ENCODE measurements at places on chromosomes 5 and 9. TPM values are rescaled to one million over a fixed set of nuclear protein-coding genes. Genes with fewer than 3 reads are reported as not detected.

The C1QTNF2 gene
- 1.1 TPM for polyA plus RNA-seq

GRCh38 chr9:36995927-36996705, 38.0 kb downstream of the PAX5 start:
- peak; percentile 49 for DNase-seq

The TMEM215 gene
- polyA plus RNA-seq: not detected

The ENC1 gene
- 10.2 TPM for polyA plus RNA-seq

DNA sequence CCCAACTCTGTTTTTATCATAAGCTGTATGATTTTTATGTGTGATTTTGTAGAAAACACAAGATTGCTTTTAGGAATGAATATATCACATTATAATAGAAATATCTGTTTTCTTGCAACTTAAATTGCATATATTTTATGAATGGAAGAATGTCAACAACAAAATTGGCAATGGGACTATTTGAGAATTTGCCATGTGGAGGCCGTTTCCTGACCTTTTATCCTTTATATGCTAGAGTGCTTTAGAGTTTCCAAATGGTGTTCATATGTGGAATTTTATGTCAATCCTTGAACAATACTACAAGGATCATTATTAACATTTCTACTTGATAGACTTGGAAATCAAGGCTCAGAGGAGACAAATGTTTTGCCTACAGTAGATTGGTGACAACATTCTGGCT, 34.2 kb downstream of the ITGA1 start:
- peak; percentile 73 for DNase-seq

GRCh38 chr9:126503333-126504085, 110.2 kb upstream of the LMX1B start:
- no peak for DNase-seq

The SPINK6 gene
- 0.25 TPM for polyA plus RNA-seq

DNA sequence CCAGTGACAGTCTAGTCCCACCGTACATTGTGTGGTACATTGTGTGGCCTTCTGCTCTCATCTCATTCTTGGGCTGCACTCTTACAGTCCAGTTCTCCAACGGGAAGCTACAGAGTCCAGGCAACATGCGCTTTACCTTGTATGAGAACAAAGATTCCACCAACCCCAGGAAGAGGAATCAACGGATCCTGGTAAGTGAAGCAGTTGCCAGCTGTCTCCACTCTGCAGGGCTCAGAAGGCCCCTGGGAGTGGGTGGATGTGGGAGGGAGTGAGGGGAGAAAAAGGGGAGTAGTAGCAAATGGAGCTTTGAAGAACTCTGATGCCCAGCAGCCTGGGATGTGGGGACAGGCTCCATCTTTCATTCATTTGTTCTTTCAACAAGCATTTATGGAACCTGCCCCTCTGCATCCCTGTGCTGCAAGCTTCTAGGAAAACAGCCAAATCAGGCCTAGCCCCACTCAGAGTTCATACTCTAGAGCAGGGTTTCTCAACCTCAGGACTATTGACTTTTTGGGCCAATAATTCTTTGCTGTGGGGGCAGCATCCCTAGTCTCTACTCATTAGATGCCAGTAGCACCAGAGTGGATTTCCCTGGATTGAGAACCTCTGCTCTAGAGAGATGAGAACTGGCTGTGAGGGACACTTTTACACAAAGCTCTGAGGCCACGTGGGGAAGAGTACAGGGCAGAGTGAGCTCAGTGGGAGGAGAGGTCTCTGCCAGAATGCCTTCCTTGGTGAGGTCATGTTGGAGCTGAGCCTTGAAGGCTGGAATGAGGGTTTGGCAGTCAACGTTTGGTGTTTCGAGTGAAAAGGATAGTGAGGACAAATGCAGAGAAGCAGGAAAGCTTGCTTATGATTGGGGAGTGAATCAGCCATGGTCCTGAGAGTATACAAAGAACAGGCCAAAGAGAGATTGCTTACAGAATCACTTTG, 1.1 kb downstream of the POLR1E start:
- DNase-seq: peak; percentile 26

The SAXO1 gene
- polyA plus RNA-seq: 0.02 TPM

The FBP2 gene
- not detected for polyA plus RNA-seq

The LHX2 gene
- 0.07 TPM for polyA plus RNA-seq

- no peak for DNase-seq
Observed at GRCh38 chr9:130205912-130206311, 33.7 kb downstream of the NCS1 start.

- DNase-seq: no peak
Observed at GRCh38 chr9:18360005-18360404, 113.9 kb upstream of the ADAMTSL1 start.

DNA sequence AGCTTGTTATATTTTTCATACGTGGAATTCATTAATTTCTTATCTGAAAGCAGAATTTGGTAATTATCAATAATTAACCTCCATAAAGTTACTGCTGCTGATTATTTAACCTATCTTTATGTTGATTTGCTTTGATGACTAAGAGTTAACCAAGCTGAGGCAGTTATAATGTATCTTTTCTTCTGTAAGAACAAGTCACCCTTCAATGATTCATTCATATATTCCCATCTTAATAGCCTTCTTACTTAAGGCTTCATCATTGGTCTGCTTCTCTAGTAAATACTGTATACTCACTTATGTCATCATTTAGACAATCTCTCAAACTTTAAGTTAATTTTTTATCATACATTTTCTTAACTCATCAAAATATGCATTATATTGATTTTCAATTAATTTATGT, 592.2 kb downstream of the ANXA1 start:
- DNase-seq: no peak

The SLC27A6 gene
- polyA plus RNA-seq: 0.06 TPM

The RNF14 gene
- polyA plus RNA-seq: 36.9 TPM

The TRAF1 gene
- 23.1 TPM for polyA plus RNA-seq

DNA sequence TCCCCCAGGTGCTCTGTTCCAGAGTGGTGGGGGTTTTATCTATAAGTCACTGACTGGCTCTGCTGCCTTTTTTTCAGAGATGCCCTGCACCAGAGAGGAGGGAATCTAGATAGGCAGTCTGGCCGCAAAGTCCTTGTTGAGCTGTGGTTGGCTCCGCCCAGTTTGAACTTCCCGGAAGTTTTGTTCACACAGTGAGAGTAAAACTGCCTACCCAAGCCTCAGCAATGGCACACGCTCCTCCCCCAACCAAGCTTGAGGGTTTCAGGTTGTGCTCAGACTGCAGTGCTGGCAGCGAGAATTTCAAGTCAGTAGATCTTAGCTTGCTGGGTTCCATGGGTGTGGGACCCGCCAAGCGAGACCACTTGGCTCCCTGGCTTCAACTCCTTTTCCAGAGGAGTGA, 1428.6 kb downstream of the MAT2B start:
- DNase-seq: no peak

GRCh38 chr5:95382801-95383200, 8.4 kb upstream of the FAM81B start:
- no peak for DNase-seq

The SLC46A2 gene
- 11.6 TPM for polyA plus RNA-seq

DNA sequence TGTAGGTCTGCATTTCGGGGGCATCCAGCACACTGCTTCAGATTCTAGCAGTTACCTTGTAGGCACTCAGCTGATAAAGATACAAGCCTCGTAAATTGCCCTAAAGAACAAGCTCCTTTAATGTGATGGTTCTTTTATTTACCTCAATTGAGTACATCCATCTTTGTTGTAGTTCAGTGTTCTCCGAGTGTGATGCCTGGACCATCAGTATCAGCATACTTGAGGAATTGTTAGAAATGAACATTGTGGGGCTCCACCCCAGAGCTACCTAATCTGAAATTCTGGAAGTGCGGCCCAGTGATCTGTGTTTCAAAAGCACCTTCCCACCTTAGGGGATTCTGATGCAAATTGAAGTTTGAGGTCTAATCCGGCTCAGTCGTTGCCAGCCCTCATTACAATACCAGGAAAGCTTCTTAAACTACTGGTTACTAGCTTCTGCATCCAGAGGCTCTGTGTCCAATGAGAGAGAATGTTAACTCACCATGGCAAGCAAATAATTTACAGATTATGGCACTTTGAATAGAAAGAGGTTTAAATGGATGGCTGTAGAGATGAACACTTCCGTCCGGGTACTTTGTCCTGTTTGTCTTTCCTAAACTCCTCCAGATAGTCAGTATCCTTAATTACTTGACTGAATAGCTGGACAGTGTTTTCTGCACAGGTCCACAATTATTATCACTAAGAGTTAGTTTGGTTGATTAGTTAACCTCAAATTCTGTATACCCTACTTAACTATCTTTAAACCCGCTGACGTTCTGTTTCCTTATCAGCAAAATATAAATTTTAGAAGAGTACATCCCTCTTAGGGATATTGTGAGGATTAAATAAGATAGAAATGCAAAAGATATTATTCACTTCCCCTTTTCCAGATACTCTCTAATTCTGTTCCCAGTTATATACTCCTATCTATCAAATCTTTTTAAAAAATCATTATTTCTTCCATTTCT, 47.9 kb downstream of the RAI14 start:
- DNase-seq: no peak

The GNA14 gene
- 4.1 TPM for polyA plus RNA-seq

DNA sequence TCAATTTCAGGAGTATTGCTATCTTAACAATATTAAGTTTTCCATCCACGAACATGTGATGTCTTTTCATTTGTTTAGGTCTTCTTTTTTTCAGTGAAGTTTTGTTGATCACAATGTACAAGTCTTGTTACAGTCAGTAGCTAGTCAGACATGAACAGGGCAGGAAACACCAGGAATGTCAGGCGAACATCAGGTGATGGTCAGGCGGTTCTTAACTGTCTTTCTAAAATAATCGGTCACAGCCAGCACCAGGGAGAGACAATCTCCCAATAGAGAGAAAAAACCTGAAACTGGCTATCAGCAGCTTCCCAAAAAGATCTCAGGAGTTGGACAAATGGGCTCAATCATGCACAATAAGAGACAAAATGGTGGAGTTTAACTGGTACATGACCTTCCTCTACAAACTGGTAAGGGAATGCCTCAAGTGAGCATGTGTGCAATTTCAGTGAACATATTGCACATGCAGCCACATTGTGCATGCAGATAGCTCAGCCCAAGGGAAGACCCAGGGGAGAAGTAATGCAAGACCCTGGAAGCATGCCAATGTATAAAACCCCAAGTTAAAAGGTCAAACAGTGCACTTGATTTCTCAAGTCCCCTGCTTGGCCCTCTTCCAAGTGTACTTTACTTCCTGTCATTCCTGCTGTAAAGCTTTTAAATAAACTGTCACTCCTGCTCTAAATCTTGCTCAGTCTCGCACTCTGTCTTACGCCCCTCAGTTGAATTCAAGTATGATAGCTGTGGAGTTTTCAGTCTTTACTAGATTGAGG, 176.1 kb upstream of the RASEF start:
- DNase-seq: peak; percentile 24

The KIAA0825 gene
- 1.1 TPM for polyA plus RNA-seq

The MCC gene
- polyA plus RNA-seq: 4.0 TPM

DNA sequence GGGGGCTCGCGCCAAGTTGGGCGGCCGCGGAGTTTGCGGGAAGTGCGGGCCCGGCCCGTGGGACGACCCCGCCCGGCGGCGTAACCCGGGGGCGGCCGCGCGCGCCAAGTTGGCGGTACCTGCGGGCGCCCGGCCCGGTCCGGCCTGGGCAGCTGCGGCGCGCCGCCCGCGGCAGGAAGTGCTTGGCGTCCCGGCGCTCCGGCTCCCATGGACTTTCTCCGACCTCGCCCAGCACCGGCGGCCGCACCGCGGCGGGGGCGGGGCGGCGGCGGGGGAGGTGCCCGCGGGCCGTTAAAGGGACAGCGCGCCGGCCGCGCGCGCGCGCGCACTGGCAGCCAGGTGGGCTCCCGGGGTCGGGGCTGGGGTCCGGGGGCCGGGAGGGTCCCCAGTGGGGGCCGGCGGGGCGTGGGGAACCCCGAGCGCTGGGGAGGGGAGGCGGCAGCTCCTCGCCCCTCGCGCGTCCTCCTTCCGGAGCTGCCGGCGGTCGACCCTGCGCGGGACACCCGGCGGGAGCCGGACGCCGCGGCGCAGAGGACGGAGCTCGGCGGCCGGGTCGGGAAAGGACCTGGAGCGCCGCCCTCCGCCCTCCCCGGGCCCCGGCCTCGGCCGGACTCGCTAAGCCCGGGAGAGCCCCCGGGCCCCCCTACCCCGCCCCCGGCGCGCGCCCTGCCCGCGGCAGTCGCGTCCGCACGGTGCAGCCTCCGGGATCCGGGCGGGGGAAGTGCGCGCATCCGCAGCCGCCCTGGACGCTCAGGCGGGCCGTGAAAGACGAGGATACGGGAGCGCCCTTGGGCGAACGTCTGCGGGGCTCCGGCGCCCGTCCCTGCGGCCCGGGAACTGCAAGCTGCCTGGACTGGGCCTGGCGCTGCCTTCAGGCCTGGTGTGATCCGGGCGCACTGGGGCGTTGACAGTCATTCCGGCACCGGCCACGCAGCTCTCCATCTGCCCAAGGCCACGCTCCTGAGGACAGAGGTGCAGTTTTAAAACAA, at the start of gene NACC2:
NACC2 (minus strand) TSS at position 220 of the 989 bp plus-strand sequence. CDS start 44,768 bp downstream, outside the sequence.
- no peak for DNase-seq

GRCh38 chr5:7078901-7079300, 317.0 kb upstream of the ADCY2 start:
- DNase-seq: peak; percentile 28

DNA sequence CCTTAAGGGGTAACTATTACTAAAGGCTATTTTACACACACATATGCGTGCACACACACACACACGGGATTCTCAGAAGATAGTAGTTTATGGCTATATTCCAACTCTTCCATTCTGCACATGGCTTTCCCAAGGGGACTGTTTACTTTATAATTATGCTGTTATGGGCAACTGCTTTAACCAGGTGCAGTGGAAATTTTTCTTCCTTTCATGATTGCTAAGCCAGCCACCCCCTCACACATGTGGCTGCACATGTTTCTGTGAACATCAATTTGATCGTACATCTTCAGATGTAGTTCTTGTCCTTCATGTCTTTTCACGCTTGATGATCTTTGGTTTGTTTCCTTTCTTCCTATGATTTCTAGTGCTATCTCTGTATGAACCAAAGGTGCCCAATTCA, 37.0 kb downstream of the MRPS30 start:
- no peak for DNase-seq

The NKD2 gene
- polyA plus RNA-seq: 62.5 TPM

The PAPPA gene
- polyA plus RNA-seq: 2.7 TPM

The PCDHB13 gene
- polyA plus RNA-seq: 0.59 TPM

The NSA2 gene
- polyA plus RNA-seq: 85.6 TPM

The CDO1 gene
- polyA plus RNA-seq: 2.9 TPM

- no peak for DNase-seq
Observed at GRCh38 chr9:86836797-86837196, 110.5 kb downstream of the GAS1 start.

The PCDHB5 gene
- 0.65 TPM for polyA plus RNA-seq

GRCh38 chr5:55823151-55823796, 27.9 kb upstream of the IL31RA start:
- peak; percentile 13 for DNase-seq

The CATSPER3 gene
- 0.38 TPM for polyA plus RNA-seq

- DNase-seq: no peak
Observed at GRCh38 chr5:158910782-158911692, 188.7 kb downstream of the EBF1 start.

DNA sequence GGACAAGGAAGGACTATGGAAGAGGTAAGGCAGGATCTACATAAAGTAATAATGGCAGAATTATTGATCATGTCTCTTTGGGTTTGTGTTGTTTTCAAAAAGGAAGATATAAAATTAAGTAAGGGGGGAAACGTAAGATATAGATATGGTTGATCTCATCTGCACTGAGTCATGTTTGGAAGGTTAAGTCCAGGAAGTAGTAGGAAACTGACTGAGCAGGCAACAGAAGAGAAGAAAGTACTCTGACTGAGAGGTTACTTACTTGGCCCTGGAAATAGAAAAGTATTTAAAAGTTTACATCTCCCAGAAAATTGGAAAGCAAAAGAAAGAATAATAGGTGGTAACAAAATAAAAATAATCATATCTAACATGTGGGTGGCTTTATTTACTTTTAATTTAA, 405.3 kb upstream of the RGMB start:
- DNase-seq: no peak
